ENCODE measurements at places on chromosomes 11 and 22.

DNA sequence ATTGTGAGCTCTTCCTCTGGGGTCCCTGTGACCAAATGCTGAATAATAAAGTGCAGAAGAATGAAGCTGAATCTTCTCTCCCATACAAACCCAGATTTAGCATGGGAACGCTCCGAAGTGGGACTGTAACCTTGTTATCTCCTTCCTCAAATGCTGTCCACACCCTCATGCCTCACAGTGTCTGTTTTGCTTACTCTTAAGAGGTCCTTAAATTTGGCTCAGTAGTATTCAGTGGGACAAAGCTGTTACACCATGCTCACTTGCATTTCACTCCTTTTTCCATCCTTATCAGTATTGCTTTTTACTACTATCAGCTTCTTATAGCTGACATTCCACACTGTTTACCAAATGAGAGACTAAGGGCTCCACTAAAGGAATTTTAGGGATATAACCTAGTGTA lies 13.8 kb upstream of the AMOTL1 start:
- DNase-seq: no peak

DNA sequence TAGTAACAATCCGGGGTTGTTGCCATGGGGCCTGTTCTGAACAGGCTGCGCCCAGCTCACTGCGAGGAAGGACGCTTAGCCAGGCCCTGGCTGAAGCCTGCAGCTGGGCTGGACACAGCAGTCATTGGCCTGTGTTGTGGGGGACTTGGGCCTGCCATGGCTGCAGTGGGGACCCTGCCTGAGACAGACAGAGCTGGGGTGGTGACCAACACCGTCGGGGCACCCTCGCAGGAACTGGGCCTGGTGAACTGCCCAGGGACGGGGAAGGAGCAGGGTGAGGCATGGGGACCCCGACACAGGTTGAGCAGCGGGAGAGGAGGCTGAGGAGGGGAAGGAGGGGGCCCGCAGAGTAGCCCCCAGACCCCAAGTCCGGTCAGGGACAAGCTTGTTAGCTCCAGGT lies 8.9 kb downstream of the PHLDA2 start:
- DNase-seq: no peak

DNA sequence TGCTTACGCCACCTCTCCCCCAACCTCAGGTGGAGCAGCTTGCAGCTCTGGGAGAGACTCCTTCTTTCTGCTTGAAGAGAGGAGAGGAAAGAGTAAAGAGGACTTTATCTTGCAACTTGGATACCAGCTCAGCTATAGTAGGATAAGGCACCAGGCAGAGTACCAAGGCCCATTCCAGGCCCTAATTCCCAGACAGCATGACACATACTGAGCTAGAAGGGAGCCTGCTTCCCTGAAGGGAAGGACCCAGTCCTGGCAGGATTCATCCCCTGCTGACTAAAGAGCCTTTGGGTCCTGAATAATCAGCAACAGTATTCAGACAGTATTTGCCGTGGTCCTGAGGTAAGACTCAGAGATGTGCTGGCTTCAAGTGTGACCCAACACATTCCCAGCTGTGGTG lies 41.4 kb downstream of the PPME1 start:
- DNase-seq: no peak

- no peak for DNase-seq
Observed at GRCh38 chr11:95050595-95051202, 1.5 kb downstream of the KDM4F start.

GRCh38 chr11:114042234-114042633 lies 17.3 kb upstream of the ZBTB16 start:
- no peak for DNase-seq

- DNase-seq: no peak
Observed at GRCh38 chr11:47587039-47587716, 700 bp downstream of the FAM180B start.

GRCh38 chr11:2771758-2772466 lies 72.1 kb upstream of the KCNQ1OT1 start:
- no peak for DNase-seq

- no peak for DNase-seq
Observed at GRCh38 chr22:43376765-43377547, 33.8 kb upstream of the SCUBE1 start.

GRCh38 chr22:27153386-27153785 lies 496.0 kb downstream of the MIAT start:
- DNase-seq: no peak

DNA sequence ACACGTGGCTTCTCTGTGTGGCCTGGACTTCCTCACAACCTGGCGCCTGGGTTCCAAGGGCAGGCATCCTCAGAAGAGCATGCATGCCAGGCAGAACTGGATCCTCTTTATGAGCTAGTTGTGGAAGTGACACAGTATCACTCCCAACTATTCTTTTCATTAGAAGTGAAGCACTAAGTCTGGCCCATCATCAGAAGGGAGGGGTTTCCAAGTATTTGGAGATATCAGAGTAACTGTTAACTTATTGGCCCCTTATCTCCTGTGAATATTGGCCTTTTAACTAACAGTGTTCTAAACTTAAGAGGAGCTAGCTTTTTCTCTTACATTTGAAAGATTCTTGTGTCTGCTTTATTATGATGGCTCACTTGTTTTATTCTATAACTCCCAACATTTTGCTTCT lies 35.5 kb downstream of the FDX1 start:
- DNase-seq: no peak

- no peak for DNase-seq
Observed at GRCh38 chr22:31173386-31174145, 13.6 kb downstream of the RNF185 start.

DNA sequence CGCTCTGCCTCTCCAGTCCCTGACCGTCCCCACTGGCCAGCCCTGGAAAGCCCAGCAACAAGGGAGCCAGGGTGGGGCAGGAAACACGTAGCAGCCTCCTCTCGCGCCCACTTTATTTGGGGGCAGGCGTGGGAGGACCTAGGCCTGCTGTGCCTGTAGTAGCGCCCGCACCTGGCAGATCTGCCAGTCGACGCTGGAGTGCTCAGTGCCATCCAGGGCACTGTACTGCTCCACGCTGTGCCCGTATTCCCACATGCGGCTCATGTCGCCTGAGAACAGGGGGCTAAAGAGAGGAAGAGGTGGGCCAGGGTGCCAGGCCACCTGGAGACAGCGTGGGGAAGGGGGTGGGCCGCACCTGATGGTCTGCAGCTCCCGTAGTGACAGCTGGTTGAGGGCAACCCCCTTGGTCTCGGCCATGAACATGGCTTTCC lies 17.0 kb upstream of the DRICH1 start:
- DNase-seq: no peak

DNA sequence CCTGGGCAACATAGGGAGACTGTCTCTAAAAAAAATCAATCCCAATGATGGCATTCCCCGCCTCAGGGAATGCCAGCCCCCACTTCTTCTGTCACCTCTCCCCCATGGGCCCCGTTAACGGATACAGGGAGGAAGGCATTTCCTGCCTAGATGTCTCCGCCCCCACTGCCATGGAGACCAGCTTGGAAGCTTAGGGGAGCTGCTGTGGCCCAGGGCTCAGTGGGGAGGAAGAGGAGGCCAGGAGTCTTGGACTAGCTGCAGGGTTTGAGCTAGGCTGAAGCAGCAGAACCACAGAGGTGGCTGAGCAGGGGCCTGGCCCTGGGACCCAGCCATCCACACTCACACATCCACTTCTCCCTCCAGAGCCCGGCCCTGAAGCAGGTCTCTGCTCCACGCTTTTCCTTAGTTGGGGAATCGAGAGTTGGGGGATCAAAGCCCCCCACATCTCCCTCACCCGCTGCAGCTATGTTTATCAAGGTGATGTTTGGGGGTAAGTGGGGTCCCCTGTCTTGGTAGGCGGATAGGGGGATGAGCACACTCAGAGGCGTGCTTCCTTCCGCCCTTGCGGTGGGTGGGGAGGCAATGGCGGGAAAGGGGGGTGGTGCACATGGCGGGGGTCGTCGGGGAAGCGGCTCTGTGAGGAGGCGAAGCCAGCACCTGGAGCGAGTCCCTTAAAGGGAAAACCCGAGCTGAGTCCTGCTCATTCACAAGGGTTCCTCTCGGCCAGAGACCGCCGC lies at the start of gene C22orf15:
Gene C22orf15 (plus strand): TSS at position 149 of the 737 bp plus-strand sequence. CDS start 317 bp downstream, at position 466.
- DNase-seq: no peak

DNA sequence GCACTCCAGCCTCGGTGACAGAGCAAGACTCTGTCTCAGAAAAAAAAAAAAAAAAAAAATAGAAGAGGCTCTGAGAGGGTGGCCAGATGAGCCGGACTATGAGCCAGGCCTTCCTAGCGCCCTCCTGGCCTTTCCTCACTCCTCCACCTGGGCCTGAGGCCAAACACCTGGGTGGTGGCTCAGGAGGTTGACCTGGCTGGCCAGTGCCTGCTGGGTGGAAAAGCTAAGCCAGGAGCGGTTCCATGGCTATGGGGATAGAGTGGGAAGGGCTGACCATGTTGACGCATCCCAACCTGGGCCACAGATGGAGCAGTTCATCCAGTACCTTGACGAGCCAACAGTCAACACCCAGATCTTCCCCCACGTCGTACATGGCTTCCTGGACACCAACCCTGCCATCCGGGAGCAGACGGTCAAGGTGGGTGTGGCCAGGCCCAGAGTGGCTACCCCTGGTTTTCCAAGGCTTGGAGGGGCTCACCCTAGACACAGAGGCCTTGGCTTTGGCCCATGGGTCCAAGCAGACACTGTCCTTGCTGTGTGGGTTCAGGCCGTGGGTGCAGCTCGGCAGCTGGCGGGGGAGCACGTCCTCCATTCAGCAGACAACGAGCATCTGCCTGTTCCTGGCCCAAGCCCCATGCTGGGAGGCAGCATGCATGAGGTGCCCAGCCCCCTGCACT lies 7.6 kb downstream of the SCYL1 start:
- no peak for DNase-seq

- DNase-seq: no peak
Observed at GRCh38 chr11:117484156-117484555, 156.5 kb downstream of the CEP164 start.

DNA sequence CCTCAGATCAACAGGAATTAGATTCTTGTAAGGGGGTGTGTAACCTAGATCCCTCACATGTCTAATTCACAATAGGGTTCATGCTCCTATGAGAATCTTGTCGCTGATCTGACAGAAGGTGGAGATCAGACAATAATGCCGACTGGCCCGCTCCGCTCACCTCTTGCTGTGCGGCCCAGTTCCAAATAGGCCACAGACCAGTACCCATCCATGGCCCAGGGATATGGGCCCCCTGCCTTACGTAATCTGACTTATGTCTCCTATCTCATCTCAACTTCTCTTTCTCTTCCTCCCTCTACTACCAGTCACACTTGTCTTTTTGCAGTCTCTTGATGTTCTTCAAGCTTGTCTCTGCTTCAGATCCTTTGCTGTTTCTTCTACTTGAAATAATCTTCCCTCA lies 70.0 kb downstream of the CWF19L2 start:
- no peak for DNase-seq

DNA sequence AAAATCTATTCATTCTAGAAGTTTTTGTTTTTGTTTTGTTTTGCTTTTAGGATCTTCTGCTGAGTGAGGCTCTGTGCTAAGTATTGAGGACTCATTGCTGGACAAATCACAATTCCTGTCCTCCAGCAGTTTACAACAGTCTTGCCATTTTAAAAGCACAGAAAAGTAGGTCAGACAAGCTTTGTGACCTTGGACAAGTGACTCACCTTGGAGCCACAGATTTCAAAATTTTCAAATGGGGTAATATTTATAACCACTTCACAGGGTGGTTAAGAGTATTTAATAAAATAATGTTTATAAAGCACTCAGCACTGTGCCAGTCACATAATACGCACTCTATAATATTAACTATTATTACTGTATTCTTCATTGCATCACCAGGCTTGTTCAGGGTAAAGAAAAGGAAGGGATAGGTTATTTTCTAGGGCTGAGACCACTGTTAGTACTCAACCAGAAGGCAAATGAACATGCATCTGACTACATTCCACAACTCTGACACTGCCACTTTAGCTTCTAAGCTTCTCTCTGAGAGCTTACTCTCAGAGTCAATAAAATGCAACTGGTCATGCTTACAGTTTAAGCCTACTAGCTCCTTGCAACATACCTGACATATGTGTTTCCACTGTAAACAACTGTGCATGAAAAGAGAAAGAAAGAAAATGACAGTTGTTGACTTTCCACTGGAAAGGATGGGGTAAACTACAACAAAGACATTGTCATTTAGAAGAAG lies 63.2 kb upstream of the FIBIN start:
- DNase-seq: no peak

GRCh38 chr11:119816660-119817059 lies 87.7 kb upstream of the NECTIN1 start:
- DNase-seq: no peak

DNA sequence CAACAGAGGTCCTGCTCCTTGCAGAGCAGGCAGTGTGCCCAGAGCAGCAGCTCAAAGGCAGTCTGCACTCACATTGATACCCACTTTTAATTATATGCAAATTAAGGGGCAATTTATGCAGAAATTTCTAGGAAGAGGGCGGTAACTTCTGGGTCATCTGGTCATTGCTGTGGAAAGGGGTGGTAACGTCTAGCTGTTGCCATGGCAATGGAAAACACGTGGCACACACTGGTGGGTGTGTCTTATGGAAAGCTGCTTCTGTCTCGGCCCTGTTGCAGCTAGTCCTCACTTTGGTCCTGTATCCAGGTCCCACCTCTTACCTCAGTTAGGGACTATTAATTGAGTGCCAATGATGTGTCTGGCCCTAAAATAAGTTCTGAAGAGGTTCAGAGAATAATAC lies 36.8 kb downstream of the BARX2 start:
- DNase-seq: no peak

GRCh38 chr11:83773950-83774880 lies 488.0 kb upstream of the CCDC90B start:
- no peak for DNase-seq

DNA sequence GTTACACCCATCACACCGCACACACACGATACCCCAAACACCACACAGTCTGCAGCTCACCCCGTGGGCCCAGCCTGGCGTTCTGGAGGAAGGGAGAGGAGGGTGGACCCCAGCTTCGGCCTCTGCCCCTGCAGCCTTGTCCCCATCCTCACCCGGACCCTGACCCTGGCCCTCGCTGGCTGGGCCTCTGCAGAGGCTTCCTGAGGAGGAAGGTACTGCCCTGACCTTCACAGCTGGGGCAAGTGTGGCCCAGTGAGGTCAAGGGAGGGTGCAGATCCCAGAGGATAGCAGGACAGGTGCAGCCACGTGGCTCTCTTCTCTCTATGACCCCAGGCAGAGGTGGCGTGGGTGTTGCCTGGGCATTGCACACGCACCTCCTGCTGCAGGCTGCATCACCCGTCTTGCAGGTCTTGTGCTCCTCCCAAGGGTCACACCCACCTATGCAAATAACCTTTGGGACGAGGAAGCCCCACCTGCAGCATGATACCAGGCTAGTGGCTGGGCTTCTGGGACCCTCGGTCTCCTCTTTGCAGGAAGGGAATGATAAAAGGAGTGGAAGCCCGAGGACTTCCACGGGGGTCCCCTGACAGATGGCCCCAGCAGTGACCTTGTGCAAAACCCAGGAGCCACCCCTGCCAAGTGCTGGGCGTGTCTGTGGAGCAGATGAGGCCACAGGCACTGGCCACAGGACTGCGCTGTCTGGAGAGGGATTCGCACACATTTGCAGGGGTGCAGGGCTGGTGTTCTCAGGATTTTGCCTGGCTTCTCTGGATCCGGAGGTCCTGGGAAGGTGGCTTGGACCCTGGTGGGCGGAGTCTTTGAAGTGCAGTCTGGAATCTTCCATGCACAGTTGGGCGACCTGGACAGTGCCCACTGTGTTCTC lies 1241.5 kb downstream of the BRD1 start:
- no peak for DNase-seq

GRCh38 chr22:24096758-24097115 lies 84.5 kb upstream of the SUSD2 start:
- DNase-seq: no peak

GRCh38 chr11:117862019-117862725 lies 14.3 kb downstream of the FXYD6 start:
- DNase-seq: no peak

- no peak for DNase-seq
Observed at GRCh38 chr11:107563702-107564101, 1.8 kb downstream of the ALKBH8 start.
